ENCODE measurements at places on chromosomes 3 and 15.

DNA sequence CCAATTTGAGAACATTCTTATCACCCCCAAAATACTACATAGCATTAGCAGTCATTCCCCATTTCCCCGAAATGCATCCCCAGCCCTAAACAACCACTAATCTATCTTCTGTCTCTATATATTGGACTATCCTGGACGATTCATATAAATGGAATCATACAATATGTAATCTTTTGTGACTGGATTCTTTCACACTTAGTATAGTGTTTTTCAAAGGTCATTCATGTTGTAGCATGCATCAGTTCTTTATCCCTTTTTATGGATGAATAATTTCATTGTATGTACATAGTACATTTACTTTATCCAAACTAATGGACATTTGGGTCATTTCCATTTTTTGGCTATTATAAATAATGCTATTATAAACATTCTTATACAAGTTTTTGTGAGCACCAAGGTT is 27.5 kb upstream of the EIF1B start:
- no peak overlapping the region for H3K27ac ChIP-seq
- DNase-seq: no peak
- H3K4me1 ChIP-seq: no peaks in the 10 kb centered on the region
- no peaks in the 10 kb centered on the region for H3K36me3 ChIP-seq

GRCh38 chr15:91783008-91783407 is 70.5 kb upstream of the SLCO3A1 start:
- H3K36me3 ChIP-seq: no peaks in the 10 kb centered on the region
- peaks cover 22% of the 10 kb centered on the region for H3K4me1 ChIP-seq
- H3K27me3 ChIP-seq: no peaks in the 10 kb centered on the region
- no peak overlapping the region for H3K27ac ChIP-seq

DNA sequence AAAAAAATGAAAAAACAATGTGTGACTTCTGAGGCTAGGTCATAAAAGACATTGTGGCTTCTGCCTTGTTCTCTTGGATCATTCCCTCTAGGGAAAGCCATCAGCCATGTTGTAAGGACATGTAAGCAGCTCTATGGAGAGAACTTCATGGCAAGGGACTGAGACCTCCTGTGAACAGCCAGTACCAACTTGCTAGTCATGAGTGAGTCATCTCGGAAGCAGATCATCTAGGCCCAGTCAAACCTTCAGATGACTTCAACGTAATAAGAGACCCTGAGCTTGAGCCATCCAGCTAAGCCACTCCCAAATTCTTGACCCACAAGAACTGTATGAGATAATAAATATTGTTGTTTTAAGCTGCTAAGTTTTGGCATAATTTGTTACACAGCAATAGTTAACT is 4.9 kb downstream of the MON1A start:
- H3K27ac ChIP-seq: no peak overlapping the region
- H3K36me3 ChIP-seq: no peaks in the 10 kb centered on the region
- H3K27me3 ChIP-seq: no peaks in the 10 kb centered on the region
- H3K4me3 ChIP-seq: no peak overlapping the region
- DNase-seq: no peak

GRCh38 chr15:71679223-71679792 is 131.0 kb upstream of the NR2E3 start:
- H3K27me3 ChIP-seq: no peaks in the 10 kb centered on the region
- DNase-seq: no peak
- H3K4me3 ChIP-seq: no peak overlapping the region
- no peaks in the 10 kb centered on the region for H3K36me3 ChIP-seq
- no peak overlapping the region for H3K27ac ChIP-seq
- H3K4me1 ChIP-seq: no peaks in the 10 kb centered on the region

DNA sequence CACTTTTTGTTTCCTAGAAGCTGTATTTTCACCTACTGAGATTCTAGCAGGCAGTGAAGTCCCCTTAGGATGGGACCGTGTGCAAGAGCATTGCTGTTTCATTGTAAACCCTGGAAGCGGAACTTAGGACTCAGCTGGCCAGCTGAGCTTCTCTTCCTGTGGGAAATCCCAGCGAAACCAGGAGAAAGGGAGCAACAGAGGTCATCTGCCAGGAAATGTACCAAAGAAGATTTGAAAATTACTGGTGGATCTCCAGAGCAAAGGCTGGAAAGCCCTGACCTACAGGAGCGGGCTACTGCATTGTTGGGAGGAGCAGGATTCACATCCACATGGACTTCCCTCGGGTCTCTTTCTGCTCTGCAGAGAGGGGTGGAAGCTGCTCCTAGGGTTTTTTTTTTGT is 7.6 kb upstream of the ADPRH start:
- H3K36me3 ChIP-seq: no peaks in the 10 kb centered on the region
- no peak for DNase-seq
- H3K27ac ChIP-seq: peak overlapping the region; percentile 83
- no peaks in the 10 kb centered on the region for H3K27me3 ChIP-seq
- no peak overlapping the region for H3K4me3 ChIP-seq
